Liver (tissue), 10 donors: ENCODE measurements at places on chromosomes 16 and 17. TPM values are rescaled to one million over a fixed set of nuclear protein-coding genes. Genes with fewer than 3 reads are reported as not detected.

The POLG2 gene
- total RNA-seq, result 8.0 TPM

- no peak for DNase-seq
These were observed 386.2 kb downstream of the SNX29 start for GRCh38 chr16:12362482-12363458.

- DNase-seq, result no peak
These were observed 114.3 kb downstream of the ABCC1 start for GRCh38 chr16:16063683-16064082.

DNA sequence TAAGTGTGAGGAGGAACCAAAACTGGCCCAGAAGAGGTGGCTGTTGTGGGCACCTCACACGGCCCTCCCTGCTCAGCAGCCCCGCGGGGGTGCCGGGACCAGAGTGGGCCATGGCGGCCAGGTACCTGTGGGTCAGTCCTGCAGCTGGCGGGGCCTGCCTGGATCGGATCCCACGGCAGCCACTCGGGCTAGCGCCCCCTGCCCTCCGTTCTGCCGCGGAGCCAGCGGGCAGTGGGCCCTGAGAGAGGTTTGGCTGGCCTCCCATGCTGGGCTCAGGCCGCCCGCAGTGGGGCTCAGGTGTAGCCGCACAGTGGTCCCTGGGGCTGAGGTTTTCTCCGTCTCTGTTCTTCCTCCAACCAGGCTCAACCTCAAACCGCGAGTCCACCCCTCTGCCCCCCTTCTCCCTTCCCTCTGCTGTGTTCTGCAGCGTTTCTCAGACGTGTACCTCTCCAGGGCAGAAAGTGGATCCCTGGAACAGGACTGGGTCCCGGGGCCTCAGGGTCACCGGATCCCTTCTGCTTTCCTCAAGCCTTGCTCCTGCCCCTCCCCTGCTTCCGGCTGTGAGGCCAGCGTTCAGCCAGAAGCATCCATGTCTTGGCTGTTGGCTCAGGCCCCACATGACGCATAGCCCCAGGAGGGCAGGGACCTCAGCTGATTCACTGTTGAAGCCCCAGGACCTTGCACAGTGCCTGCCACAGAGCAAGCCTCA is 28.6 kb upstream of the ITGA3 start:
- no peak for DNase-seq

DNA sequence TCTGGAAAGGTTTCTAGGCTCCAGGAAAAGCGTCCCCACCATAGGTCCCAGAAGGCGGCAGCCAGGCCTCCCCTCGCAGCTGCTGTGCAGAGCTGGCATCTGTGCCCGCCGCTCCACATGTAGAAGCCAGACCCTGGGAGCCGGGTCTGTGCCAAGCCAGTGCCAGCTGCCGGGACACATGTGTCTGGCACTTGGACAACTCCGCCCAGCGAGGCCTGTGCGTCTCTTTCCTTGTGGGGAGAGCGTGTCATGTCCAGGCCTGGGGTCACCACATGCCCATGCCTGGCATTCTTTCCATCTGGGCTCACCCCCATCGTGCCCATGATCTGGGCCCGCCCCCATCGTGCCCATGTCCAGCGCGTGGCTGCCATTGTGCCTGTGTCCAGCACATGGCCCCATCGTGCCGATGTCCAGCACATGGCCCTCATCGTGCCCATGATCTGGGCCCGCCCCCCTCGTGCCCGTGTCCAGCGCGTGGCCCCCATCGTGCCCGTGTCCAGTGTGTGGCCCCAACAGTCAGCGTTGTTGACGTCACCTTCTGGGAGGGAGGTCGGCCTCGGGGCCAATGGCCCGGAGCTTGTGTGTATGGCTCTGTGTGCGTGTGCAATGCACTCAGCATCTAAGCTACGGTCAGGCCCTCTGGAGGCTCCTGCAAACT is 13.3 kb upstream of the ACSF3 start:
- DNase-seq, result no peak

GRCh38 chr17:21286066-21286770 is 1.7 kb downstream of the MAP2K3 start:
- peak; percentile 73 for DNase-seq

The BIRC5 gene
- total RNA-seq, result 73.2 TPM

DNA sequence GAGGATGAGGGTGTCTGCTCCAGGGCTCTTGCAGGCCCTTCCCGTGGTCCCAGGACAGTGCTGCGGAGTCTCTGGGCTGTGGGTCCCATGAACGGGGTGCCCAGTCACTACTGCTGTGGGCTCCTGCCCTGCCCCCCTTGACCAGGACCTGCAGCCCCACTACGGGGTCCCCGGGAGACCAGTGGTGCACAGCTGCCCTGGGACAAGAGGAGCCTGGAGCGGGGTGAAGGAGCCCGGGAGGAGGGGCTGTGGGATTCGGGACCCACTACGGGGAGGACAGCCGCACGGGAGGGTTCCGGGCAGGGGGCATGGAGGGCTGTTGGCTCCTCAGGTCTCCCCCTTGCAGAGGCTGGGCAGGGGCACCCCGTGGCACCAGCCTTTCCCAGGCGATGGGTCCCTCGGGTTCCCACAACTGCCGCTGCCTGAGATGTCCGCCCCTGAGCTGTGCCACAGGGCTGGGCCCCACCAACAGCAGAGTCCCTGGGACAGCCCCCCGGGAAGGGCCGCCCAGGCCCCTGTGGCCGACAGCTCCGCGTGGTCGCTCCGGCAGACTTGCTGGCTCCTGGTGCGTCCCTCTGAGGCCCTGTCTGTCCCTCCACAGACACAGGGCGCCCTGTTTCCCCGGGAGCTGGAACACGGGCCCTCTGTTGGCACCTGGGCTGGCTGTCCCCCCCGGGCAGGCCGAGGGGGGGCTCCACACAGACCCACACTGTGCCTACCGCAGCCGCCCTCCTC is 52.1 kb upstream of the GNG13 start:
- DNase-seq, result no peak

The HS3ST3A1 gene
- 2.1 TPM for total RNA-seq

GRCh38 chr16:4328046-4328781 is 12.3 kb downstream of the GLIS2 start:
- DNase-seq, result peak; percentile 72

GRCh38 chr17:17435323-17435722 is 41.5 kb upstream of the MED9 start:
- no peak for DNase-seq

The MLX gene
- 19.4 TPM for total RNA-seq

DNA sequence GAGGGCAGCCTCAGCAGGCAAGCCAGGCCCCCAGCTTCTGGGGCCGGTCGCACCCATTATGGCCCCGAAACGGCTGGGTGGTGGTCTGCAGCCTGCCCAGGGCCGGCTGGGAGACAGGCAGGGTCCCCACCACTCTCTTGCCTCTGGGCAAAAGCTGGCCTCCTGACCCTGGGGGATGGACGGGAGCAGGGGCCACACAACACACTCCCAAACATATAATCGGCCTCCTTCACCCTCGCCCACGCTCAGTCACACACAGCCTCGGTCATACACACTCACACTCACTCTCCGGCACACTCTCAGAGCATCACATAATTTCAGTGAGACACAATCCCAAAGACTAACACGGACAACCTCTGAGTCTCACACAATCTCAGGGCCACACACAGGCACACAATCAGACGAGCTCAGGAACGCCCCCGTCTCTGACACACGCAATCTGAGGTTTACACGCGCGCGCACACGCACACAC is 589 bp downstream of the PEMT start:
- DNase-seq, result no peak

GRCh38 chr16:71594000-71594646 is 17.2 kb upstream of the TAT start:
- DNase-seq, result no peak

DNA sequence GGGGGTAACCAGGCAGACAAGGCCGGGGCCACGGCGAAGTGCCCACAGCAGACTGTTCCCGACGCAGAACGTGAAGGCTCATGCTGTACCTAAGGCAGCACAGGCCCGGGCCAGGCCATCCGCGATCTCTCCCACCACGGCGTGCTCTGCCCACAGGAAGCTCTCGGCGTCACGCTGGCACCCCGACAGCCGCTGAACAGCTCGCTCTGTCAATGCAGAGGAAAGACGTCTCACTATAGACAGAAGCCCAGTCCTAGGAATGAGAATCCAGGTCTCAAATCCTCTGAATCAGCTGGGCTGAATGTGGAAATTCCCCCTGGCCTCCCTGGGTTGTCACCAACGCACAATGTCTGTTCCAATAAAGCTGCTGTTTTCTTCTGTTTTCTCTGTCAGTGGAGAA is 21.4 kb downstream of the SERPINF1 start:
- DNase-seq, result no peak

The GAST gene
- not detected for total RNA-seq

The MARVELD3 gene
- total RNA-seq, result 4.9 TPM

DNA sequence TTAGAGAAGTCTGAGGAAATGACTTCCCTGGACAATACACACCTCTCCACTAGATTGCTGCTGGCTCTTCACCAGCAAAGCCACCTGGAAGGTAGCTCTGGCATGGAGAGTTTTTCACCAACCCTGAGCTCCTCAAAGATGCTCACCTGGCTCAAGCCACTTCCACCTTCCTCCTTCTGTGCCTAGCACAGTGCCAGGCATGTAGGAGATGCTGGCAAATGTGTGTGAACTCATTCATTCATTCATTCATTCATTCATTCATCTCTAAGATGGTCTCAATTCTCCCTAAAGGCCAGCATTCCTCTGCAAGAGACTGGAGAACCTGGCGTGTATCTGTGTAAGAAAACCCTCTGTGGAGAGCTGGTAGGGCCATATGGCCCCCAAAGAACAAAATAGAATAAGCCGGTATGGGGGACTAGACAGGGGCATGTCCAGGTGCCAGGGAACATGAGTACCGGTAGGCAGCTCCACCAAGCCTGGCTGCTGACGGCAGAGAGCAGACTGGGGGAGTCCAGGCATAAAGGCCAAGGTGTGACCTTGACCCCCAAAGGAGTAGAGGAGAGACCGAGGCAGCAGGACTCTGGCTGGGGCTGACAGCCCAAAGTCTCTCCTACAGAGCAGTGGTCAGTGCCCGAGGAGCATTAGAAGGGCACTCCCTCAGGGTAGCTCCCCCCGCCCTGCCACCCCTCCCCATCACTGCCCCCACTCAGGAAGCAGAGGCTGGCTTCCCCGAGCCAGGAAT is 132.2 kb upstream of the TNRC6C start:
- no peak for DNase-seq

DNA sequence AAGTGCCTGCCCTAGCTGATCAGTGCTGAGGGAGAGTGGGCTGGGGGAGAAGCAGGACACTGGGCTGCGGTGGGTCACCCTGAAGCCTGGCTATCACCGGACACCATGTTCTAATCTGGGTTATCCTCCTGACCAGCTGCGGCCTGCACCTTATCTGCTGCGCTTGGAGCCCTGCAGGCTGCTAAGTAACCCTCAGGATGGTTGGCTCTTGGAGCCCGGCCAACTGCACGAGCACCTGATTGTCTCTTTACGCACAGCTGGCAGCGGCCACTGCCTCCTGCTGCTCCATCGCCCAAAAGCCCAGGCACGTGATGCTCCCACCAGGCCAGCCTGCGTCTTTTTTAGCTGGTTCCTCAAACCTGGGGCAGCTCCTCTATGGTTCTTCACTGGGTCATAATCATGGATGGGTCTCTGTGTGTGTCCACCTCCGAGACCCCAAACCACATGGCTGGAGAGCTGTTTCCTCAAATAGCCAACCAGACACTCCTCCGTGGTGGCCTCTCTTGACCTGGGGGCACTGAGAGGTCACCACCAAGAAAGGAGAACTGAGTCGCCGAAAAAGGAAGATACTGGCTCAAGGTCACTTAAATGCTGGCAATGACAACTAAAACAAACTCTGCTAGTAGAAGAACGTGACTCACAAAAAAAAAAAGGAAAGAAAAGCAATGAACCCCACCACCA is 21.7 kb downstream of the SPHK1 start:
- DNase-seq, result peak; percentile 89

DNA sequence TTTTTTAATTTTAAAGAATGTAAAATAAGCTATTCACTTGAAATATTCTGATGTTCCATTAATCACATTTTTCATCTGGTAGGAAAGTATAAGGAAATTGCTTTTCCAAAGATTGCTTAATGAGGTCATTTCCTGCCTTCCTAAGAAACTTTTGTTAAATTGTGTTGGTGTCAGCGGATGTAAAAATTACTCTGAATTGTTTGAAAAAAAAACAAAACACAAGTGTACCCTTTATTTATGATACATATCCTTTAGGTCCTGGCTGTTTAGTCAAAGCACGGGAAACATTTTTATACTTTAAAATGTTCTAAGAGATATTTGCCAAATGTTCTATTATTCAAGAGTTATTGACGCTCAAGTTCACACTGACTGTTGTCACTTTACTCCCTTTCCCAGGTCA is 1357.4 kb upstream of the GOT2 start:
- no peak for DNase-seq

DNA sequence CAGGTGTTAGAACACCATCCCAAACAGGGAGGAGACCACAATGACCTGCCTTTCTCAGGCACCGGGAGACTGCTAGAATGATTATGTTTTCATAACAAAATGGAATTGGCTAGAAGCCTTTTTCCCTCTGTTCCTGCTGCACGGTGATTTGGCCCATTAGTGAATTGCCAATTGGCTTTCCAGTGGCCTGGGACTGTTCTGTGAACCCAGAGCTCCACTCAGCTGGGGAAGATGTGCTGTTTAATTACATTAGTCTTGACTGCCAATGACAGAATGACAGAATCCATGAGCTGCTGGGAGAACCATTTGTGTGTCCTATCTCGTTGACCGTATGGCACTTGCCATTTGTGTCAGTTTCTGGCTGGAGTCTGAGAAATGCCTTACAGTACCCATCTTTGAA is 242.9 kb downstream of the CDH11 start:
- DNase-seq, result no peak

- no peak for DNase-seq
These were observed at the start of gene WFDC1 for GRCh38 chr16:84294531-84295142. TSS of gene WFDC1 (plus strand) at chr16:84294878. CDS start at chr16:84294972, 94 bp downstream.

The C16orf54 gene
- total RNA-seq, result 1.3 TPM

DNA sequence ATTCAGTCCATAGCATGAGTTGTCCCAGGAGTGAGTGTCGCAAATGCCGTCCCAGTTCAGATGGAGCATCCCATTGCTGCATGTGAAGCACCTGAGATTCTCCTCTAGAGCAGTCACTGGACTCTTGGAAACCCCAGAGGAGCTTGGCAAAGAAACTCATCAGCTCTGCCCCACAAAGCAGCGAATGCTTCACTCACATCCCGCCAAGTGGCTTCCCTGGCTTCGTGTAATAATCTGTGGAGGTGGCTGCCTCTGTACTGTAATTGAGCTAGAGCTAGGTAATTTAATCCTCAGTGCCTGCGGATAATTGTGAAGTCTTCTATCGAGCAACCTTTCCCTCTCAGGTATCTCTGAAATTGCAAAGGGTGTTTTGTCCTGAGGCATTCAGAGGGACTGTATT is 107.1 kb downstream of the SNX29 start:
- DNase-seq, result no peak

The STRADA gene
- 7.8 TPM for total RNA-seq

The HEATR9 gene
- total RNA-seq, result not detected

The CALB2 gene
- total RNA-seq, result not detected

The JUP gene
- 40.7 TPM for total RNA-seq

DNA sequence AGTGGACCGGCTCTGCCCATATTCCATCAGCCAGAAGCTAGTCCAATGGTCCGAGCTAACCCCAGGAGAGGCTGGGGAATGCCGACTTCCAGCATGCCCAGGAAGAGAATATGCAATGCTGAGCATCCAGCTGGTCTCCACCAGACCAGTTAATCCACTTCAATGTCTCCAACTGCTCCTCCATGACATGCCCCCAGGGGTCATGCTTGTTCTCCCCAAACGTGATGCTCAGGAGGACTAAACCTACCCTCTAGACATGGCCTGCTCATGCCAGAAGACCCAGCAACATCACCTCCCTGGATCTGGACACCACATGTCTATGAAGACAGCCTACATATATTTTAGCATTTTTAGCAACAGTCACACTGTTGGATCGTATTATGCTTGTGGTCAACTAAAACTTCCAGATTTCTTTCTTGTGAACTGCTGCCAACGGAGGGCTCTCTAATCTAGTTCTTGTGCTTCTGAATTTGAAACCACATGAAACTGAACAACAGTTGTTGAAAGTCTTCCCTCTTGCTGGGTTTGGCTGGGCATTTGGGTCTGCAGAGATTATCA is 245.1 kb downstream of the SOX9 start:
- DNase-seq, result no peak
